Natural killer cell treated with Interleukin-12 subunit alpha and Interleukin-12 subunit beta and Interleukin-15 and Interleukin-18, amount 100 ng/mL, for 72 hours (primary cell): ENCODE measurements at places on chromosomes 2 and 18. TPM values are rescaled to one million over a fixed set of nuclear protein-coding genes. Genes with fewer than 3 reads are reported as not detected.

DNA sequence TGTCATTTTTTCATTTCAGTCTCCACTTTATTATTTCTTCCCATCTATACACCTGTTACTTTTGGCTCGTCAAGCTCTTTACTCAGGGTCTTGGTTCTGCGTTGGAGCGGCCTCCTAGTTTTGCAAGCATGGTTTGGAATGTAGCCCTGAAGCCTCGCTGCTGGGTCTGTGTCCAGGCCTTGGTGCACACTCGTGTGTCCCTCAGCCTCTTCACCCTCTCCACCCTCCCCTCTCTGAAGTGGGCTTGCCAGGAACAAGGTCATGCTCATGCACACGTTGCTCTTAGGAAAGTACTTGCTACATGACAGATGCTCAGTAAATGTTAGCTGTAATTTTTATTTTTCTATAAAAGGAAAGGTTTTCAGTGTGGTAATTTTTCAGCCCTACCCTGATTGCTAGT is 147.0 kb downstream of the ATP9B start:
- no peak overlapping the region for H3K27ac ChIP-seq
- no peak for DNase-seq
- H3K4me1 ChIP-seq: peaks cover 10% of the 10 kb centered on the region

DNA sequence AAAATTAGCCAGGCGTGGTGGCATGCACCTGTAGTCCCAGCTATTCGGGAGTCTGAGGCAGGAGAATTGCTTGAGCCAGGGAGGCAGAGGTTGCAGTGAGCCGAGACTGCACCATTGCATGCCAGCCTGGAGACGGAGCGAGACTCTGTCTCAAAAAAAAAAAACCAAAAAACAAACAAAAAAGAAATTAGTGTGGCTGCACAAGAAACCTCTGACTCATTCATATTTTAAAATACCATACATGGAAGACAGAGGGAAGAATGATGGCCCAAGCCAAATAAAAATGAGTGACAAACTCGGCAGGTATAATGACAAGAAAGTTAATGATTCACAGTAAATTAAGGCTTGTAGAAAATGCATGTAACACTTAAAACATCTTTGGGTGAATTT is 875.8 kb downstream of the EPHA4 start:
- H3K36me3 ChIP-seq: peaks cover 7% of the 10 kb centered on the region
- no peak overlapping the region for H3K4me3 ChIP-seq
- peaks cover 8% of the 10 kb centered on the region for H3K27me3 ChIP-seq

DNA sequence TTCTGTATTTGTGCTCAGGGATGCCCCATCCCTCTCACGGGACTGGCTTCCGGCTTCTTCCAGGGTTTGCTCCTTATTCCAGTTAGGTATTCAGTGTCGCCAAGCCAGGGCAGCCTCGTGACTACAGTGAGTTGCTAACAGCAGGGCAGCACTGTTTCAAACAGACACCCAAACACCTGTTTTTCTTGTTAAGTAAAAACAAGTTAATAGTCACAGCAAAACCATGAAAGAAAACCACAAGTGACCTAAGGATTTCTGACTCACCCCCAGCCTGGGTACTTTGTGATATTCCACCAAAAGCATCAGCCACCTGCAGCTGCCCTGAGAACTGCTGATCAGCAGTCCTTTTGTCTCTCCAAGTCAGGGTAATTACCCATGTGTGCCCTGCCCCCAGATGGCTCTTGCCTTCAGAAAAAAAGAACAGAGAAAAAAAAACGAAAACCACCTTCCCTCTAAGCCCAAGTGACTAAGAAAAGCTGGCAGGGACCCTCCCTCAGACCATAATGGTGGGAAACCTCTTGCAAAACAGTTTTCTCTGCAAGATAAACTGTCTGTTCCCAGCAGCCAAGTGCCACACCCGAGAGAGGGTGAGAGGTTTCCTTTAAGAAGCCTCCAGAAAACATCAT is 178.2 kb downstream of the ANAPC1 start:
- H3K27me3 ChIP-seq: peaks cover 7% of the 10 kb centered on the region
- DNase-seq: no peak
- no peaks in the 10 kb centered on the region for H3K36me3 ChIP-seq
- H3K4me3 ChIP-seq: peak overlapping the region; percentile 18
- peaks cover 28% of the 10 kb centered on the region for H3K4me1 ChIP-seq

DNA sequence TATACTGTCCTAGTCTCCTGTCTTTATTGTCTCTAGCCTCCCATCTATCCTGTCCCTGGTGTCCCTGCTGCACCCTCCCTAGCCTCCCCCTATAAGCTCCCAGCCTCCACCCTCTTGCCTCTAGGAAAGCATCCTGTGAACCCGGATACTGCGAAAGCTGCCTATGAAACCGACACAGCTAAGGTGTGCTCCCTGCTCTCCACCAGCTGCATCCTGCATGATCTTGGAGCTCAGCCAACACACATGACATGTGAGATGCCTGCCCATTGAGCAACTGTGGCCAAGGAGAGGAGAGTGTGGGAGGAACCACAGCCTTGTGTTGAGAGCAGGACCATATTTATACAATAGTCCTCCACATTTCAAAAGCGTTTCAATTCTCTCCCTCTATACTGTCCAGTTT is 187.1 kb downstream of the ZBTB7C start:
- DNase-seq: no peak
- H3K27ac ChIP-seq: no peak overlapping the region

DNA sequence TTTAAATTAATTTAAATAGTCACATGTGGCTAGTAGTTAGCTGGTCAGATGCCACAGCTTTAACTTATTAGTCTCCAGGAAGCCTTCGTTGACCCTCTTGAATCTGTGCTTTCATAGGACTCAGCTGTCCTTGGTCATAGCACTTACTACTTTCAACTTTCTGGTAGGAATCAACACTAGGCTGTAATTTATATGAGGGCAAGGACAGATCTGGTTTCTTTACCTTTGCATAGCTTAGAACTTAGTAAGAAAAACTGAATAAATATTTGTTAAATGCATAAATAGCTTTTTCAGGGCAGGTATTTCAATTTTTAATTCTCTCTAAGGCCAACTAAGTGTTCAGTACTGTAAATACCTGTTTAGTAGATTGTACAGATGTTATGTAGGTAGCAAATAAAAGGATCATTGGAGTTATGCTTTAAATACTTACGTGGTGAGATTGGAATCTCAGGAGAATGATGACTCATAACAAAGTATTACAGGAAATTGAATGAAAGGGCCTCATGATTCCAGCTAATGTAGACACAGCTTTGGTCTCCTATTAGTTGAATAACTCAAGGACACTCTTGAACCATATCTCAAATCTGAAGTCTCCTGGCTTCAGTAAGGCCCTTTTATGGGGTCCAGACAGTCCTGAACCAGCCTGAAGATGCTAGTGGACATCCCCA is 2.6 kb downstream of the CLIP4 start:
- peak overlapping the region; percentile 98 for H3K4me3 ChIP-seq
- H3K27me3 ChIP-seq: no peaks in the 10 kb centered on the region
- no peak for DNase-seq
- no peaks in the 10 kb centered on the region for H3K36me3 ChIP-seq

GRCh38 chr2:37794717-37795116 is 123.3 kb upstream of the CDC42EP3 start:
- peaks cover 4% of the 10 kb centered on the region for H3K4me1 ChIP-seq
- no peak overlapping the region for H3K4me3 ChIP-seq
- no peak overlapping the region for H3K27ac ChIP-seq
- peaks cover 4% of the 10 kb centered on the region for H3K27me3 ChIP-seq

DNA sequence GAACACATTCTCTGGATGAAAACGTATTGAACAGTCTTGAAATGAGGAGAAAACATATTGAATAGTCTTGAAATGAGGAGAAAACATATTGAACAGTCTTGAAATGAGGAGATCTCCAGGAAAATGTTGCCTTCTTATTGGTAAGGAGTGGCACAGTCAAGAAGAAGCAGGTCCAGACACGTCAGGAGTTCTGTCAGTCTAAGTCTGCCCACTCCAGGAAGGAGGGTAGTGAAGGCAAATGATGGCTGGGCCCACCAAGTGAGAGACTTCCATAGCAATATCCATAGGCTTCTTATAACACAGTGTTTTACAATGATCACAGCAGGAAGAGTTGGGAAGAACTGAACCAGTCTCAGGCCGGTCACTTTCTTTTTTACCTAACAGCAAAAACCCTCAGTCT is 316.2 kb downstream of the ETAA1 start:
- no peak overlapping the region for H3K27ac ChIP-seq
- H3K4me3 ChIP-seq: no peak overlapping the region
- peaks cover 6% of the 10 kb centered on the region for H3K27me3 ChIP-seq

GRCh38 chr2:60555066-60555782 is 1.8 kb upstream of the BCL11A start:
- peaks cover 25% of the 10 kb centered on the region for H3K4me1 ChIP-seq
- H3K27ac ChIP-seq: no peak overlapping the region
- no peaks in the 10 kb centered on the region for H3K36me3 ChIP-seq

- no peak overlapping the region for H3K27ac ChIP-seq
- no peak overlapping the region for H3K4me3 ChIP-seq
- no peaks in the 10 kb centered on the region for H3K36me3 ChIP-seq
- no peaks in the 10 kb centered on the region for H3K27me3 ChIP-seq
- DNase-seq: no peak
- no peaks in the 10 kb centered on the region for H3K4me1 ChIP-seq
These were observed 272.9 kb upstream of the NRP2 start for GRCh38 chr2:205409411-205409810.

DNA sequence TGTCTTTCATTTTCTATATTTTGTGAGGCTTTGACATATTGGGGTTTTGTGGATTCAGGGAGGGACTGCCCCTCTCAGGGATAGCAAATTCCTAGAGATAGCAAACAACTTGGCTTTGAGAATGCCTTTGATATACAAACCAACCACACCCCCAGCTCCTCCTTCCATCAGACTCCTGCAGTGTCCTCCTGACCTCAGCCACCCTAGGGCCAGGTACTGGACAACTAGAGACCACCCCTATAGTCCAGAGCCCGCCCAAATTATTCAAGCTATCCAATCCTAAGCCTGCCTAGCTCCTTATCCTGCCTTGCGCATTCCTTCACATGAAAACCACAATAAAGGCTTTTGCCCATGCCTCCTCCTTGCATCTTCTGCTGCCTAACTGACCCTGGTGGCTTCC is 22.9 kb upstream of the STAM2 start:
- H3K4me1 ChIP-seq: no peaks in the 10 kb centered on the region
- H3K4me3 ChIP-seq: no peak overlapping the region
- H3K36me3 ChIP-seq: peaks cover 4% of the 10 kb centered on the region

The ZNF521 gene
- total RNA-seq: not detected

- no peaks in the 10 kb centered on the region for H3K4me1 ChIP-seq
- H3K27ac ChIP-seq: no peak overlapping the region
- no peaks in the 10 kb centered on the region for H3K36me3 ChIP-seq
- DNase-seq: no peak
- H3K4me3 ChIP-seq: no peak overlapping the region
- peaks cover 5% of the 10 kb centered on the region for H3K27me3 ChIP-seq
These were observed 220.2 kb downstream of the BCL11A start for GRCh38 chr2:60333264-60333663.

DNA sequence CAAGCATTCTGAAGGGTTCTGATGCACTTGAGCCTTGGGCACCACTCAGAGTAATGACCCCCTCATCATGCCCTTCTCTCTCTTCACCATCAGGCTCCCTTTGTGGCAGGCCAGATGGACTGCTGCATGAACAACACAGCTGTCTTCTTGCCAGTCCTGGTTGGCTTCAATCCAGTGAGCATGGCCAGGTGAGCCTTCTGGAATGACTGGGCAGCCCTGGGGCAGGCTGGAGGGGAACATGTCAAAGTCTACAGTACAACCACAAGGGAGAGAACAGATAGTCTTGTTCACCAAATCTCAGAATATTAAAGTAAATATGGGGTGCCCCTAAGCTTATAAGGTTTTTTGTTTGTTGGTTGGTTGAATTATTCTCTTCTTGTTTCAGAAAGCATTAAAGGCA is 4.4 kb downstream of the GCKR start:
- H3K27me3 ChIP-seq: peaks cover 21% of the 10 kb centered on the region
- no peak overlapping the region for H3K27ac ChIP-seq
- no peak overlapping the region for H3K4me3 ChIP-seq
- DNase-seq: no peak
- no peaks in the 10 kb centered on the region for H3K36me3 ChIP-seq

The MTCL1 gene
- total RNA-seq: 0.50 TPM

DNA sequence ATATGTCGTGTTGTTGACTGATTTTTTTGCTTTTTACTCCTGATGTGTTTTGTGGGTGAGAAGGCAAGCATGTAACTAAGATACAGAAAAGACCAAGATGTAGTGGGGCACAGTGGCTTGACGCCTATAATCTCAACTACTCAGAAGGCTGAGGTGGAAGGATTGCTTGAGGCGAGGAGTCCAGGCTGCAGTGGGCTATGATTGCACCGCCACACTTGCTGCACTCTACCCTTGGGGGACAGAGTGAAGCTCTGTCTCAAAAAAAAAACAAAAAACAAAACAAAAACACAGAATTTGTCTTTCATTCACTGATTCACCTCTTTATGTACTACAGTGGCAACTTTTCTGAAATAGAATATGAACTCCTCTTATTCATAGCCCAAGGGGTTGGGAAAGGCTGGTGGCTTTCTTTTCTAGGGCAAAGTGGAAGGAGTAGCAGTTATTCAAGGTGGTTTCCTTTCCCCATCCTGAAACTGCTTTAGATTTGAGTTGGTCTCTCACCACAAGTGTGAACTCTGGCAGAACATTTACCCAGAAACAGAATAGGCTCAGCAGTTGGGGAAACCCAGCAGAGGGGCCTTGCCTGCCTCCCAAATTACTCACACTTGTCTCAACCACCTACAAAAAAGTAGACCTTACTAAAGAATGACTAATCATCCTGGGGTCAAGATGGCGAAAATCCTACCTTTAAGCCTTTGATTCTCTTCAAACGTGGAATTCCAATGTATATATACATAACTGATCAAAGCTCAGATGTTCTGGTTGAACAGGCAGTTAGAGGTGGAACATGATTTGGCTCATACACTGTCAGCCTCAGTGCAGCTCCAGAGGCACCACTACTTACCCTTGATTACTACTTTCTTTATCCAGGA is 6.5 kb downstream of the TANK start:
- peak; percentile 91 for DNase-seq
- H3K4me3 ChIP-seq: peak overlapping the region; percentile 95
- H3K27me3 ChIP-seq: no peaks in the 10 kb centered on the region
- H3K4me1 ChIP-seq: peaks cover 73% of the 10 kb centered on the region
- peak overlapping the region; percentile 98 for H3K27ac ChIP-seq
- peaks cover 72% of the 10 kb centered on the region for H3K36me3 ChIP-seq
